Esophagus squamous epithelium (tissue), 5 donors: ENCODE measurements at places on chromosomes 1 and 21.

GRCh38 chr1:65276197-65276939, 33.0 kb upstream of the DNAJC6 start:
- H3K4me3 ChIP-seq: no peak overlapping the region
- H3K4me1 ChIP-seq: peaks cover 4% of the 10 kb centered on the region
- no peaks in the 10 kb centered on the region for H3K36me3 ChIP-seq
- no peak for DNase-seq
- no peaks in the 10 kb centered on the region for H3K27me3 ChIP-seq

GRCh38 chr1:75053207-75053606, 81.0 kb upstream of the LHX8 start:
- H3K4me3 ChIP-seq: no peak overlapping the region
- no peak for DNase-seq
- H3K27ac ChIP-seq: no peak overlapping the region
- no peaks in the 10 kb centered on the region for H3K36me3 ChIP-seq
- H3K4me1 ChIP-seq: no peaks in the 10 kb centered on the region
- no peaks in the 10 kb centered on the region for H3K27me3 ChIP-seq

- no peak overlapping the region for H3K4me3 ChIP-seq
- no peaks in the 10 kb centered on the region for H3K4me1 ChIP-seq
- DNase-seq: no peak
Measured at GRCh38 chr1:9731051-9731537, 79.6 kb downstream of the PIK3CD start.

DNA sequence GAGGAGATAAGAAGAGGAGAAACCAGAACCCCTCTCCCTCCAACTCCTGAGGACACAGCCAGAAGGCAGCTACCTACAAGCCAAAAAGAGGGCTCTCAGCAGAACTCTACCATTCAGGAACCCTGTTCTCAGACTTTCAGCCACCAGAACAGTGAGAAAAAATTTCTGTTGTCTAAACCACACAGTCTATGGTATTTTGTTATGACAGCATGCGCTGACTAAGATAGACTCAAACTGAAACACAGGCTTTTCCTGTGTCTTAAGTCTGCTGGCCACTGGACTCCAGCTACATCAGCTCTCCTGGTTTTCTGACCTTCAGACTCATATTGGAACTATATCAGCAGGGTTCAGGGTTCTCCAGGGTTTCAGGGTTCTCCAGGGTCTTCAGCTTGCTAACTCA, 126.5 kb upstream of the TNFSF4 start:
- H3K36me3 ChIP-seq: no peaks in the 10 kb centered on the region
- H3K4me1 ChIP-seq: peaks cover 4% of the 10 kb centered on the region
- H3K27ac ChIP-seq: no peak overlapping the region

GRCh38 chr1:31618916-31619846, 1.7 kb downstream of the HCRTR1 start:
- peaks cover 6% of the 10 kb centered on the region for H3K27me3 ChIP-seq
- H3K36me3 ChIP-seq: no peaks in the 10 kb centered on the region
- DNase-seq: no peak
- H3K4me3 ChIP-seq: no peak overlapping the region
- no peak overlapping the region for H3K27ac ChIP-seq

- H3K27ac ChIP-seq: no peak overlapping the region
- no peaks in the 10 kb centered on the region for H3K36me3 ChIP-seq
- H3K27me3 ChIP-seq: no peaks in the 10 kb centered on the region
- no peaks in the 10 kb centered on the region for H3K4me1 ChIP-seq
Measured at GRCh38 chr1:64179588-64179987, 23.8 kb upstream of the UBE2U start.

GRCh38 chr1:171115280-171115897, 24.7 kb downstream of the FMO3 start:
- no peak for DNase-seq
- H3K27me3 ChIP-seq: no peaks in the 10 kb centered on the region
- H3K4me1 ChIP-seq: peaks cover 15% of the 10 kb centered on the region
- H3K4me3 ChIP-seq: no peak overlapping the region

GRCh38 chr1:24566236-24566867, 10.5 kb downstream of the NCMAP start:
- no peak for DNase-seq
- H3K36me3 ChIP-seq: no peaks in the 10 kb centered on the region
- H3K27me3 ChIP-seq: peaks cover 14% of the 10 kb centered on the region
- no peak overlapping the region for H3K27ac ChIP-seq

DNA sequence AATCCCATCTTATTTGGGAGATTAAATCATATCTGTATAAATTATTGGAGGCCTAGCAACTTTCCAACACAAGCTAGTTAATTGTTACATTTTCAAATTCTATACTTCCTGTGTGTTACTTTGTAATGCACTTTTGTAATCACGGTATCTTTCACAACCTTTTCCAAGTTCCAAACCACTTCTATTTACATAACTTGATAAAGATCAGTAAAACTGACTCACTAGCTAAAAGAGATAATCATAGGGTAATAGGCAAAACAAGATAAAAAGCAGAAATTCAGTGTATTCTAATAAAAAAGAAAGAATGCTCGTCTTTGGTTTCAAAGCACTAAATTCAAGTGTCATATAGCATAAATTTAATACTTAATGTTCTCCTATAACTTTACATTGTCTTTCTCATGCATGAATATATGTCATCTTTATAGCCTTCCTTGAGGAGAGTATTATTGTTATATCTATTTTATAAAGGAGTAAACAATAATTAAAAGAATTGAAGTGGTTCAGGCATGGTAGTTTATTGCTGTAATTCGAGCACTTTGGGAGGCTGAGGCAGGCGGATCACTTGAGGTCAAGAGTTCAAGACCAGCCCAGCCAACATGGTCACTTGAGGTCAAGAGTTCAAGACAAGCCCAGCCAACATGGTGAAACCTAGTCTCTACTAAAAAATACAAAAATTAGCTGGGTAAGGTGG, 66.4 kb downstream of the RGS13 start:
- no peaks in the 10 kb centered on the region for H3K36me3 ChIP-seq
- no peaks in the 10 kb centered on the region for H3K27me3 ChIP-seq
- DNase-seq: no peak
